ENCODE measurements at places on chromosomes 5 and 9. TPM values are rescaled to one million over a fixed set of nuclear protein-coding genes. Genes with fewer than 3 reads are reported as not detected.

The ABCA2 gene
- total RNA-seq: 3.0 TPM

The RGS14 gene
- total RNA-seq: 17.1 TPM

The INIP gene
- total RNA-seq: 15.1 TPM

The ANGPTL2 gene
- total RNA-seq: 1.7 TPM

The CER1 gene
- total RNA-seq: not detected

The FOXE1 gene
- 0.35 TPM for total RNA-seq

The ZNF883 gene
- total RNA-seq: 3.4 TPM

GRCh38 chr9:120998111-120998510, 52.0 kb downstream of the C5 start:
- no peak for DNase-seq

GRCh38 chr5:123937230-123937629, 425.3 kb downstream of the CSNK1G3 start:
- no peak for DNase-seq

GRCh38 chr5:137604348-137605095, 105.4 kb upstream of the SPOCK1 start:
- DNase-seq: no peak

- no peak for DNase-seq
Measured at GRCh38 chr5:139222346-139222745, 24.2 kb upstream of the SIL1 start.

GRCh38 chr5:6712142-6712576, 1.1 kb upstream of the TENT4A start:
- no peak for DNase-seq

DNA sequence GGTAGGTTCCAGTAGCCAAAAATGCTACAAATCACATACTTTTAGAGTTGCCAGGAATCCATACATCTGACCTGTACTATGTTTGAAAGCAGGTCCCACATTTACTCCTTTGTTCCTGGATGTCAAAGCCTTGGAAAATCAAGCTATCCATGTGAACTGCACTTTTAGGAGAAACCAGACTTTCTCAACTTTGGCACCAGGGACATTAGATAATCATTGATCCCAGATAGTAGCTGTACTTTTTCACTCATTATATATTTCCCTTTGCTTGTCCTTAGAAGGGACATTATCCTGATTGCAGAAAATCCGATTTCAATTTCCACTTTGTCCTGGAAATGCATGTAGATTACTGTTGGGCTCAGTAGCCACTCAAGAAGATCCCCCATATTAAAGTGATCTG, 44.1 kb upstream of the SLC28A3 start:
- no peak for DNase-seq

GRCh38 chr5:56981548-56982315, 29.8 kb upstream of the MIER3 start:
- no peak for DNase-seq

GRCh38 chr9:91075279-91075678, 273.7 kb downstream of the SYK start:
- no peak for DNase-seq

DNA sequence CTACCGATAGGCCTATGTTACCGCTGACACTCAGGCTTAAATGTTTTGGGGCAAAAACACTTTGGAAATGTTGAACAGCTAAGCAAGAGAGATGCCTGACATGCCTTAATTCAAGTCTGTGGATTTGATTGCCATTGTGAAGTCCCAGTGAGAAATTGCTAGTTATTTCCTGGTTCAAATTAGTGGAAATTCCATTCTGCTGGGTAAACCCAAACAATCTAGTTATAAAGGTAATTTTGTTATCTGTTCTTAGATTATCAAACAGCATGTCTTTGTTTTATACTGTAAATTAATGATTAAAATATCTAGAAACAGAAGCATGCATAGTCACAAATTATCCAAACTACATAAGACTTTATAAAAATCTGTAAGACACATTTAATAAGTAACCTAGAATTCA, 96.6 kb downstream of the PJA2 start:
- no peak for DNase-seq

GRCh38 chr5:167481345-167481744, 810.1 kb upstream of the WWC1 start:
- no peak for DNase-seq

DNA sequence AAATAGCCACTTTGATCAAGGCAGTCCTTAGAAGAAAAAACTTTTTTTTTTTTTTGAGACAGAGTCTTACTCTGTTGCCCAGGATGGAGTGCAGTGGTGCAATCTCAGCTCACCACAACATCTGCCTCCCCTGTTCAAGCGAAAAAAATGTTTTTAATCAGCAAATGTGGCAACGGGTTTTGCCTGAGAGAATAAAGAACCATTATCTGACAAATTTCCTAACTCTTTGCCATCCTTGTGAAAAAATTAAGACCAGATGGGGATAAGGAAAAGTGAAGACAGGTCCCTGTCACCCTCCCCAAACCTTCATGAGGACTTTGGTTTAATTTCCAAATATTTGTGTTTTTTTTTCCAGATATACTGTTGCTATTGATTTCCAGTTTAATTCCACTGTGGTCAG, 107.3 kb upstream of the SPOCK1 start:
- no peak for DNase-seq

GRCh38 chr5:137155261-137156000, 343.7 kb downstream of the SPOCK1 start:
- no peak for DNase-seq

- DNase-seq: peak; percentile 78
Measured at GRCh38 chr9:23826120-23826629, at the start of gene ELAVL2. ELAVL2 (minus strand) TSS chr9:23826240; CDS start chr9:23762234, 64,006 bp downstream.

DNA sequence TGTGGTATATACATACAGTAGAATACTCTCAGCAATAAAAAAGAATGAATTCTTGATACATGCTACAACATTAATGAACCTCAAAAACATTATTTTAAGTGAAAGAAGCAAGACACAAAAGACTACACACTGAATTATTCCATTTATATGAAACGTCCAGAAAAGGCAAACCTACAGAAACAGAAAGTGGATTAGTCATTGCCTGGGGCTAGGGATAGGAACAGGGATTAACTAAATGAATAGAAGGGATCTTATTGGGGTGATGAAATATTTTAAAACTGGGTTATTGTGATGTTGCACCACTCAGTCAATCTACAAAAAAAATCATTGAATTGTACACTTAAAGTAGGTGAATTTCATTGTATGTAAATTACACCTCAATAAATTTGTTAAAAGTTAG, 326.7 kb downstream of the PIK3R1 start:
- no peak for DNase-seq

DNA sequence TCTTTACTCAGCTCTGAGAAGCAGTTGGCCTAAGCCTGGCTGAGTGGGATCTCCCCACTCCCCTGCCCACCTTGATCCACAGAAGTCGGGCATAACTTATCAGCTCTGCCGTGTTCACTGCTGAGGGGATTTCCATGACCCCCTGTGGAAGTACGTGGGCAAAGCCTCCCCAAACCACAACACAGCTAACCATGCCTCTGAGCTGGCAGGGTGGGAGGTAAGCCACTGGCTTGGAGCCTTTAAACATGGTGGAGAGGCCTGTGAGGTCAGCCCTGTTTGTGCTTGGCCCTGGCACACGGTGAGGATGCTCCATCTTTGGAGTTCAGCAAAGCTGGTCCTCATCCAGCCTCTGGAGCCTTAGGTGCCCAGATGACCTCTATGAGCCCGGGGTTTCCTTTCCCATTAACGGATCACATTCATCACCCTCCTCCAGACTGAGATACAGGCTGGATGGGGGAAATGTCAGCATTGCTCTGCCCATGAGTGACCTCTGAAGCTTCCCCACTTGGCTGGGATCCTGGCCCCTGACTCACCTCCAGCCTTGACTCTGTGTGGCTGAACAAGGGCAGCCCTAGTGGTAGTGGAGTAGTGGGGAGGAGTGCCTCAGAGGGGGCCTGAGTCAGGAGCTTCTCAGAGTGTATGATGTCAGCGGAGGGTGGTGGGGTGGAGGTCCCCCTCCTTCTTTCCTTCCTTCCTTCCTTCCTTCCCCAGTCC, 6.2 kb downstream of the PDLIM4 start:
- DNase-seq: peak; percentile 62

- DNase-seq: no peak
Measured at GRCh38 chr5:10607666-10608073, 43.8 kb downstream of the ANKRD33B start.

DNA sequence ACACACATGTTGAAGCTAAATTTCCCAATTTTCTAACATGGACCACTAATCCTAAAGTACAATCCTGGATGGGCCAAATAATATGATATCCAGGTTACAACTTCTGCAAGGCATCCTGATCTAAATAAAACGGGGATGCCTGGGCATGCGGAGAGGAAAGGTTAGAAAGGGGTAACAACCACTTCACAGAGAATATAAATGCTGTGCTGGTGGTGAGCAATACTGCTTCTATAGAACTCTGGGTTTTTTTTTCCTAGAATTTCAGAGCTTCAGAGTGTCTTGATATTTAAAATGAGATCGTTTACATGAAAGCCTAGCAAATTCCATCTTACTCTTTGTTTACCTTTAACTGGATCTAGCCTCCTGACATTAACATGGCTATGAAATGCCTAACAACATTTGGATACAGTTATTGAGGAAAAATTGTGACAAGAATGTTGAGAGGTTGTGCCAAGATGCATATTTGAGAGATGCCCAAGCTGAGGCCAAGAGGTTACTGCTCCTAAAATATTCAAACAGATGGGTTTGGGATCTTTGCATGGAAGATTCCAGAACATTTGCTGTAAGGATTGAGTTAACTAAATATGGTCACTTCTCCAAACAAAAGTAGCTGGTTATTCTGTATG, 22.4 kb downstream of the TNFAIP8 start:
- no peak for DNase-seq

GRCh38 chr9:8179381-8180053, 379.9 kb upstream of the DMAC1 start:
- no peak for DNase-seq

DNA sequence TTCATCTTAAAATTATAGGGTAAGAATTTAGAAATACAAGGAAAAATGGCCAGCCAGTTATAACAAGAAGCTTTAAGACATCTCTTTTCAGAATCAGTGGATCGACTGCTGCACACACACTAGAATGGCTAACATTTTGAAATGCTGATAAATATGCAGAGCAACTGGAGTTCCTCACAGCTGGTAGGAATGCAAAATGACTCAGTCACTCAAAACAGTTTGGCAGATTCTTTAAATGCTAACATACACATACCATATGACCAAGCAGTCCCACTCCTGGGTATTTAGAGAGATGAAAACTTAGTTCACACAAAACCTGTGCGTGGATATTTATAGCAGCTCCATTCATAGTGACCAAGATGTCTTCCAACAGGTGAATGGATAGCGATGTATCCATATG, 23.2 kb upstream of the PSAT1 start:
- DNase-seq: no peak

DNA sequence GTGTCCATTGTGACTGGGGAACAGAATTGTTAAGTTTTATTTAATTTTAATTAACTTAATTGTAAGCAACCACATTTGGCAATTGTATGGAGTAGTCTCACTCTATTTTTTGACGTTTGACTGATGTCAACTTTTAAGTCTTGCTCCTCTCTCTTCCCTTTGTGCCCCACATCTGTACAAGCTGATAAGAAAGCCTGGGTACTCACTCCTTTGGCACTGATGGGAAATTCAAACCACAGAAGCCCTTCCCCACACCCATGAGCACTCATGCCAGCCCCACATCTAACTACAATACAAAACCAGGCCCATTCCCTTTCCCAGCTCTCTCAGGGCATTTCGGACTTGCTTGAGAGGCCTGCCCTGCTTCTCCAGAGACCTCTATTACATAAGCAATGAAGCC, 451.5 kb upstream of the KIF2A start:
- DNase-seq: no peak

DNA sequence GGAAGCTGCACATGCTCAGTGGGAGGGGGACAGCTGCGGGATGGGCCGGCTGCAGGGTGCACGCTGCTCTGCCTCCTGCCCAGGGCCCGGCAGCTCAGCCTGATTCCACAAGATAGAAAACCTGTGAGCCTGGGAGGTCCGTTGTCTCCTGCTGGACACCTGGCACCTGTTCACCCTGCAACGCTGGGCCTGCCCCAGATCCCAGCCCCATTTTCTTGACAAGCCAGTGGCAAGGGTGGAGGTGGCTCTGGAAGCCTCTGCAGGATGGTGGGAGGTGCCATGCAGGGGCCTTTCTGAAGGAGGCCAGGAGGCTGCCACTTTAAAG, 68.1 kb upstream of the RNF130 start:
- no peak for DNase-seq

DNA sequence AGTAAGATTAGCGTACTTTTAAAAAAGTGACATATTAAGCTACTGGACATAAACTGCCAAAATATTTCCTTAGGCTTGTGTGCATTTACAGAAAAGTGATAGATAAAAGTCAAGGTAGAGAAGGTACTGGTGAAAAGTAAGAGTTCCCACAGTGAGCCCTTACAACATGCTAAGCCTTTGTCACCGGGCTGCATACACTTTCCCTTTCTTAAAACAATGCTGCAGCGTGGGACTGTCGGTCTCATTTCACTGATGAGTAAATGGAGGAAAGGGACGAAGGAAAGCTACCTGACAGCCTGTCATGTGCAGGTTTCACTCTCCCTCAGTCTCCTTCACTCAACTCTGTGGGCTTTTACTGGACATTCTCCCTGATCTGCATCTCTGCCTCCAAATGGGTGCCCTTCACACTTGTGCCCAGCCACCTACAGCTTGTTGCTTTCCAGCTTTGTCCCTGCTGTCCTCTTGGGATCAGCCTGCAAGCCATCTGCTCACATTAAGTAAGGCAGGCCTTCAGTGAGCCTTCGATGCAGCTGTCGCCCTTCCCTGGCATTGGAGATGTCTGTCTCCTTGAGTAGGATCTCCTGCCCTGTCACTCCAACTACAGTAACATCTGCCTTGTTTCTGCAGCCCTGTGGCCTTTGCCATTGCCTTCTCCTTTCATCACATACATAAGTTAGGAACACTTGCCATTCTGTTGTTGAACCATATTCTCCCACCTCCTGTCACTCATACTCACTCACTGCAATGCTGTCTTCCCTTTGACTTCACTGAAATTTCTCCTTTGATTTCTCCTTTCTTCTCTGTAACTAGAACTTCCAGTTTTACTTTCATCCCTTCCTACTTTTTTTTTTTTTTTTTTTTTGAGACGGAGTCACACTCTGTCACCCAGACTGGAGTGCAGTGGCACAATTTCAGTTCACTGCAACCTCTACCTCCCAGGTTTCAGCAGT, 9.3 kb upstream of the ROPN1L start:
- DNase-seq: no peak

GRCh38 chr9:91349115-91349555, 12.6 kb downstream of the AUH start:
- DNase-seq: no peak

Measured in epithelial cell of proximal tubule (primary cell).